A673 (cell line): ENCODE measurements at places on chromosomes 11 and 22.

- DNase-seq = no peak
Observed at GRCh38 chr22:40247976-40248375, 70.3 kb downstream of the TNRC6B start.

DNA sequence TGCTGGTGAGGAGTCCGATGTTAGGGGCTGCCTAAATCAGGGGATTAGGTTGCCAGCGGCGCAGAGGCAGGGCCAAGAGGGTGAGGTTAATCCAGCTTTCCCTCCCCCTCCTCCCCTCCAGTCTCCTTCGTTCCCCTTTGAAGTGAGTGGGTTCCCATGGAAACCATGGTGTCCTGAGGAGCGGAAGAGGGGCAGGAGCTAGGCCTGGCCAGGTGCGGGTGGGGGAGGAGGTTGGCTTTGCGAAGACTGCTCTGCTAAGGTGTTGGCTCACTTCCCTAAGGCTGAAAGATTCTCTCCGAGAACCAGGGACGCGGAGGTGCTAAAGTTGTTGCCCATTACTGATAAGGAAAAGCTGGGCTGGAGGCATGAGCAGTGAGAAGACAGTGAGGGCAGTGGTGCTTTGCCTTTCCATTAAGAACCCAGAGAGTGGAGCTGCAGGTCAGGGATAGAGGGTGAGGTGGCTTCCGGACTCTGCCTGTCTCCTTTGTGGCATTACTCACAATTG is 124.6 kb downstream of the FEZ1 start:
- DNase-seq = no peak

DNA sequence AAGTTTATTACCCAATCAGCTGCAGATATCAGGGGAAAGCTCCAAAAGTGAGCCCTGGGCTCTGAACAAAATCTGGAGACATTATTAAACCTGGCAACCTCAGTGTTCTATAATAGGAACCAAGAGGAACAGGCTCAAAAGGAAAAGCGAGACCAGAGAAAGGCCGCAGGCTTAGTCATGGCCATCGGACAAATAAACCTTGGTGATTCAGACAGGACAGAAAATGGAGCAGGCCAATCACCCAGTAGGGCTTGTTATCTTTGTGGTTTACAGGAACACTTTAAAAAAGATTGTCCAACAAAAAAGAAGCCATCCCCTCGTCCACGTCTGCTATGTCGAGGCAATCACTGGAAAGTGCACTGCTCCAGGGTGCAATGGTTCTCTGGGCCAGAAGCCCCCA is 7.7 kb upstream of the PANX1 start:
- no peak for DNase-seq

- DNase-seq = no peak
Observed at GRCh38 chr22:32605576-32605975, 131.0 kb downstream of the FBXO7 start.

DNA sequence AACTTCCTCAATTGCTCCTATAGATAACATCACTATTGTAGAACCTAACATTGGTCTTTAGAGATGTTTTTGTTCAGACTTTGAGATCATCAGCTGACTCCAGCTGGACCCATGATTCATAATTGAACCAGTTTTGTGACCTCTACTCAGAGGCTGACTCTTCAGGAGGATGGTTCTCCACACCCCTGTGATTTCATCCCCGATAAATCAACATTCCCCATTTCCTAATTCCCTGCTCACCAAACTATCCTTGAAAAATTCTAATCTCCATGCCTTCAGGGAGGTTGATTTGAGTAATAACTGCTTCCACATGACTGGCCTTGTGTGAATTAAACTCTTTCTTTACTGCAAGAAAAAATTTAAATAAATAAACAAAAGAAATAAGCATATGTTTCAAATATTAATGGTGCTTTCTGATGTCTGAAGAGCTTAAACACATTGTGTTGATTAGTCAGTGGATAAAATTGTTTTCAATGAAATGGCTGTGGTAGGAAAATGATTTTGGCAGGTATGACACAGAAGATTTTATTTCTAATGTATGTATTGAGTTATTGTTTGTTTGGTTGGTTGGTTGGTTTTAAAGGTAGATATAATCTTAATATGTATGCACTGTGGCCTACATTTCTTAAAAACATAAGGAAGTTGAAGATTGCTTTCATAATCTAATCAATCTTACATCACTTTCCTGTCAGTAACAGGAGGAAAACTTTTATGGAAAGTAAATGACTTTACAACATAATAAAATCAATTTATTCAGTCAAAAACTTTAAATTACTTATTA is 427.9 kb upstream of the CCDC179 start:
- DNase-seq = no peak

- no peak for DNase-seq
Observed at GRCh38 chr11:1541474-1542204, 30.4 kb downstream of the DUSP8 start.

- DNase-seq = no peak
Observed at GRCh38 chr11:128714123-128714522, 20.3 kb downstream of the FLI1 start.

DNA sequence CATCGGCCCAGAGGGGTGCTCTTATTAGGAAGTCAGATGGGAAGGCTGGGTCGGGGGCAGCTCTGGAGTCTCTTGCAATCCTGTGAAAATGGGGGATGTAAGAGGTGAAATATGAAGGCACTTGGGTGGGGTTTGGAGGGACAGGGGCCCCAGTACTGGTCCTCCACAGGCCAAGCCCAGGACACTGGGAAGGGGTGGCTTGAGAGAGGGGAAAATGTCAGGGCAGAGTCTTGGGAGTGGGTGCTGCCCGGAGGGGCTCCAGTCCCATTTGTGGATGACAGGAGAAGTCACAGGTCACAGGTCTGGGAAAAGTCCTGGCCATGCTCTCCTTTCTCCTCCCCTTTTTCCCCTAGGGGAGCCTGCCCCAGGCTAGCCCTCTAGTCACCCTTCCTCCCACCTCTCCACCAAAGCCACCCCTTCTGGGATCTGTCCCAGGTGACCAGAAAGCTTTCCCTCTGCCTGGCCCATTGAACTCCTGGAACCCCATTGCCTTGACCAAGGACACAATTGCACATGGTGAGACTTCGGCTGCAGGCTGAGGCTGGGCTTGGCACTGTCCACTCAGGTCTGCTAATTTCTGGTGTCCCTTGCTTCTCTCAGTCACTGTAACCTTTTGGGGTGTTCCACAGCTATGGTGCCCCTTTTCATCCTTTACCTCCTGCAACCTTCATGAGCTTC is 1465.0 kb downstream of the TBC1D22A start:
- no peak for DNase-seq

GRCh38 chr22:18062421-18062820 is 15.4 kb upstream of the PEX26 start:
- DNase-seq = no peak

- DNase-seq = no peak
Observed at GRCh38 chr22:43011079-43011478, 3.9 kb downstream of the PACSIN2 start.
